Lower lobe of right lung (tissue), 2 donors: ENCODE measurements at places on chromosomes 5 and 9.

DNA sequence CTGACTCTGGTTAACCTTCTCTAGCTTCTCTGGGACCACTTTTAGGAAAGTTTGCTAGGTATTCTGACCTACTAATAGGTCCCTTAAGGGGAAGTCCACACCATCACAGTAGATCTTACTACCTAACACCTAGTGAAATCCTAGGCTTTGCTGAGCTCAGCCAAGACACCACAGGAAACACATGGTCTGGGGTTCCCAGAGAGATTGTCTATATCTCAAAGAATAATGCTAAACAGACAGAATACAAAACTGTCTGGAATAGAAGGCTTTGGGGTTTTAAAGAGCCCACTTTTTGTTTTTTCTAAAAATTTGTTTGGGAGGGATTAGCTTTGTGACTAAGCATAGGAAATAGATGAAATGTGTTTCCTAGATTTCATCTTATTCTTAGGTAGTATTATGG is 395.1 kb downstream of the ARHGEF28 start:
- H3K4me1 ChIP-seq: no peaks in the 10 kb centered on the region
- H3K4me3 ChIP-seq: no peak overlapping the region
- DNase-seq: no peak
- no peak overlapping the region for H3K27ac ChIP-seq
- no peaks in the 10 kb centered on the region for H3K36me3 ChIP-seq

DNA sequence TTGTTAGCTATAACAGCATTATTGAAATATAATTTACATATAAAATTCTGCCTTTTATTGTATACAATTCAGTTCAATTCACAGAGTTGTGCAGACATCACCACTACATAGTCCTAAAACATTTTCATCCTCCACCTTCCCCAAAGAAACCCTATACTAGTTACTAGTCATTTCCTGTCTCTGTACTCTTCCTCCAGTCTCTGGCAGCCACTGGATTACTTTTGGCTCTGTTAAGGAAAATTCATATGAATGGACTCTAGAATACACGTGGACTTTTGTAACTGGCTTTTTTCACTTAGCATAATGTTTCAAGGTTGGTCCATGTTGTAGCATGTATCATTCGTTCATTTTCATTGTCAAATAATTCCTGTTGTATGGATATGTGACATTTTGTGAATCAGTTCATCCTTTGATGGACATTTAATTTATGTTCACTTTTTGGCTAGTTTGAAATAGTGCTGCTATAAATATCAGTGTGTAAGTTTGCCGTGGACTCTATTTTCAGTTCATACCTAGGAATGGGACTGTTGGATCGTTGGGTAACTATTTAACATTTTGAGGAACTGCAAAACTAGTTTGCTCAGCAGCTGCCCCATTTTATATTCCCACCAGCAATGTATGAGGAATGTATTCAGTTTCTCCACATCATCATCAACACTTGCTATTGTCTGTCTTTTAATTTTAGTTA is 9.7 kb downstream of the ICE1 start:
- H3K36me3 ChIP-seq: peaks cover 11% of the 10 kb centered on the region
- peaks cover 14% of the 10 kb centered on the region for H3K4me1 ChIP-seq
- no peak for DNase-seq
- no peaks in the 10 kb centered on the region for H3K27me3 ChIP-seq
- no peak overlapping the region for H3K27ac ChIP-seq

DNA sequence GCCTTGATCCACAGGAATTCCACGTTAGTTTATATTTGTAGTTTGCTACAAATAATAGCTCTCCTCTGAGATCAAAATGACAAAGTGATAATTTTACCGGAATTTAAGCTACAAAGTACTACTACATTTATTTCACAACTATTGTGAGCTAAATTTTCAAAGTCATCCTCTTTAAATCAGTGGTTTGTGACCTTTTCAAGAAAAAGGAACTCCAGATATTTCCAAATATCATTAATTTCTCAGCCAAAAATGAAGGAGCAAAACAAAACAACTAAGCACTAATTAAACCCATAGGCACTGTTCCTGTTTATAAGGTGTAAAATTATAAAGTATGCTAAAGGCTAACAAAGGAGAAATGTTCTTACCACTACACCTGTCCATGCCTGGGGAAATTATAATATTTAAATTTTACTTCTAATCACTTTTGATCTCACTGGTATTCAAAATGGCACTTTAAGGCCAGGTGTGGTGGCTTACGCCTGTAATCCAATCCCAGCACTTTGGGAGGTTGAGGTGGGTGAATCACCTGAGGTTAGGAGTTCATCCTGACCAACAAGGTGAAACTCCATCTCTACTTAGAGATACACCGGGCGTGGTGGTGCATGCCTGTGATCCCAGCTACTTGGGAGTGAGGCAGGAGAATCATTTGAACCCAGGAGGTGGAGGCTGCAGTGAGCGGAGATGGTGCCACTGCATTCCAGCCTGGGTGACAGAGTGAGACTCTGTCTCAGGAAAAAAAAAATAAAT is 77.5 kb downstream of the CEMIP2 start:
- DNase-seq: no peak
- H3K27ac ChIP-seq: no peak overlapping the region
- peaks cover 12% of the 10 kb centered on the region for H3K4me1 ChIP-seq
- no peak overlapping the region for H3K4me3 ChIP-seq
- no peaks in the 10 kb centered on the region for H3K27me3 ChIP-seq

DNA sequence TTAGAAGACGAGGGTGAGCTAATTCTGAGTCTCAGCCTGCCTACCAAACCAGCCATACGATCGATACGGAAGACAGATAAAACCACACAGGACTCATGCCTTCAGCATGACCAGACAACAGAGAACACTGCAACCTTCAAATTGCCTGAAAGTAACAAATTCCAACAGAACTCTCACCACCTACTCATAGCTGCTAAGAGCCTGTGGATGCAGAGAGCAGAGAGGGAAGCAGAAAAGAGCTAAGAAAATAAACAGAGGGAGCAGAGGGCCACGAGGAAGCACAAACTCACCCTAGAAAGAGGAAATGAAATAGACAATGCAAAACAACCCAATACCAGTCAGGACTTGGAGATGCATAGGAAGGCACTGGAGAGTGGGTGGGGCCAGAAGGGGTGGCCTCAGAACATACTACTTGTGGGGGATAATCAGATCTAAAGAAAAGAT is 86.7 kb upstream of the TAS2R1 start:
- no peaks in the 10 kb centered on the region for H3K4me1 ChIP-seq
- H3K4me3 ChIP-seq: no peak overlapping the region
- no peaks in the 10 kb centered on the region for H3K27me3 ChIP-seq
- H3K36me3 ChIP-seq: no peaks in the 10 kb centered on the region
- no peak overlapping the region for H3K27ac ChIP-seq

- no peaks in the 10 kb centered on the region for H3K36me3 ChIP-seq
- no peak overlapping the region for H3K4me3 ChIP-seq
- H3K27me3 ChIP-seq: peaks cover 23% of the 10 kb centered on the region
- H3K4me1 ChIP-seq: peaks cover 16% of the 10 kb centered on the region
- H3K27ac ChIP-seq: no peak overlapping the region
Measured at GRCh38 chr9:88531920-88532698, 2.9 kb upstream of the NXNL2 start.

DNA sequence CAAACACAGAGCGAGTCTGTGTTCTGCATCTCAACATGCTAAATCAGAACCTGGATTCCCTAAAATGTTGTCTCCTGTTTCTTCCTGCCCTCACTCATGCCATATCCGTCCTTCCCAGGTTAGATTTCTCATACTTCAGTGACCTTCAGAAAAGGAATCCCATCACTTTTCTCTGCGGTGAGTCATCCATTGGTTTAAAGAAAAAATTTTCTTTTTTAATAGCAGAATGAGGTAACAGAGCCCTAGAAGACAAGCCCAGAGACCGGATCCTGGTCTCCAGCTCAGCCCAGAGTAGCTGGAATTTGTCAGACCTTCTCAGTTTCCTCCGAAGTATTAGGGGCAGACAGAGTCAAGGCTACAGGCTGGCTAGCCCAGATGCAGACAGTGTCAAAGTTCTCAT is 143.2 kb upstream of the DMRT1 start:
- no peak overlapping the region for H3K4me3 ChIP-seq
- no peak overlapping the region for H3K27ac ChIP-seq
- H3K36me3 ChIP-seq: no peaks in the 10 kb centered on the region
- DNase-seq: no peak
- H3K4me1 ChIP-seq: peaks cover 32% of the 10 kb centered on the region
- no peaks in the 10 kb centered on the region for H3K27me3 ChIP-seq

- H3K36me3 ChIP-seq: no peaks in the 10 kb centered on the region
- no peak overlapping the region for H3K27ac ChIP-seq
- H3K27me3 ChIP-seq: no peaks in the 10 kb centered on the region
- no peaks in the 10 kb centered on the region for H3K4me1 ChIP-seq
- no peak overlapping the region for H3K4me3 ChIP-seq
Measured at GRCh38 chr9:117374076-117374725, 40.7 kb downstream of the ASTN2 start.

DNA sequence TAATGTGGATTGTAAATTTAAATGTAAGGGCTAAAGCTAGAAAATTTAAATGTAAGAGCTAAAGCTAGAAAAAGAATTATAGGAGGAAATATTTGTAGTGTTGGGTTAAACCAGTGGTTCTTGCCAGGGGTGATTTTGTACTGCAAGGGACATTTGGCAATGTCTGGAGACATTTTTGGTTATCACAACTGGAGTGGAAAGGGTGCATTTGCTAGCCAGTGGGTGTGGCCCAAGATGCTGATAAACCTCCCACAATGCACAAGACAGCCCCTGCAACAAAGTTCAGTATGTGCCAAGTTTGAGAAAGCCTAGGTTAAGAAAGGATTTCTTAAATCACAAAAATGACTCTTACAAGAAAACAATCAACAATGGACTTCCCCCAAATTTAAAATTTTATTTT is 31.6 kb upstream of the ELL2 start:
- no peak overlapping the region for H3K27ac ChIP-seq
- H3K4me3 ChIP-seq: no peak overlapping the region
- H3K27me3 ChIP-seq: no peaks in the 10 kb centered on the region
- H3K36me3 ChIP-seq: no peaks in the 10 kb centered on the region
- no peaks in the 10 kb centered on the region for H3K4me1 ChIP-seq

GRCh38 chr9:130139251-130139650 is 33.0 kb upstream of the NCS1 start:
- peaks cover 22% of the 10 kb centered on the region for H3K4me1 ChIP-seq
- H3K27me3 ChIP-seq: peaks cover 10% of the 10 kb centered on the region
- peaks cover 14% of the 10 kb centered on the region for H3K36me3 ChIP-seq

DNA sequence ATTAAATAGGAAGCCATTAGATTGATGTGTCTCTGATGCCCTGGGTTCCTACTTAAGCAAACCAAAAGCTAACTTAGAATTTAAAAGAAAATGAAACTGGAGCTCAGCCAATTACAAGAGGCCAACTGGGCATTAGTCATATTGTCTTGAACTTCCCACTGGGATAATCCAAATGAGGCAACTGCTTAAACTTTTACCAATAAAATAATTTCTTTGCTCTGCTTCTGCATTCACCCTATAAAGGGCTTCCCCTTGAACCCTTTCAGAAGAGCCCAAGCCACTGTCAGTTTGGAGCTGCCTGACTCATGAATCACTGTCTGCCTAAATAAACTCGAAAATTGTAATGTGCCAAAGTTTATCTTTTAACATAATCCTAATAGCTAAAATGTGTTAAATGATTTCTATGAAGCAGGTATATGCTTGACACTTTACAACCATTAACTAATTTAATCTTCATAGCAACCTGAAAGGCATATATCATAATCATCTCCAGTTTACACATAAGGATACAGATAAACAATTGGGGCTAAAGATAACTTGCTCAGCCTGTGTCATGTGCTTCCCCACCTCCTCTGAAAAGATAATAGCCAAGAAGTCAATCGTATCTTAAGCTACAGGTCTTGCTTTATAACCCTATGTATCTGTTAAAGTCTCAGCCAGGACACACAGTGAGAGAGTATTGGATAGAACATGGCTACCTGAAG is 11.5 kb downstream of the GPR150 start:
- no peak overlapping the region for H3K27ac ChIP-seq
- no peaks in the 10 kb centered on the region for H3K36me3 ChIP-seq
- H3K27me3 ChIP-seq: no peaks in the 10 kb centered on the region
- H3K4me3 ChIP-seq: no peak overlapping the region

DNA sequence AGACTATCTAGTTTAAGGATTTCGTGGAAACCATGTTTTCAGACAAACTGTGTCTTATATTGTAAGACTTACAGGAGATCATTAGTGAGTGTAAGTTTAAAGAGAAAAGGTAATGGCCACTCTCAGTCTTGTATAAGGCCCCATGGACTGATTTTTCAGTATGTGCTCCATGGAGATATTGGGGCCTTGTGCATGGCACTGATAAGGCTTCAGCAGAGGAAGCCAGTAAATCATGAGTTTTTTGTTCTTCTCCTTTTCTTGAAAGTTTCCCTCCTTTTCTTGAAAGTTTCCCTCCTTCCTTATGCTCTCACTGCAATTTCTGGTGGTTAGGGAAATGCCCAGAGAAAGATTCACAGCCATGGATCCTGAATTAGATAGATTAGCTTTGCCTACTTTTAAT is 471.3 kb downstream of the LRRC70 start:
- no peak overlapping the region for H3K27ac ChIP-seq
- no peaks in the 10 kb centered on the region for H3K27me3 ChIP-seq
- H3K4me3 ChIP-seq: no peak overlapping the region
- DNase-seq: no peak
- no peaks in the 10 kb centered on the region for H3K4me1 ChIP-seq

DNA sequence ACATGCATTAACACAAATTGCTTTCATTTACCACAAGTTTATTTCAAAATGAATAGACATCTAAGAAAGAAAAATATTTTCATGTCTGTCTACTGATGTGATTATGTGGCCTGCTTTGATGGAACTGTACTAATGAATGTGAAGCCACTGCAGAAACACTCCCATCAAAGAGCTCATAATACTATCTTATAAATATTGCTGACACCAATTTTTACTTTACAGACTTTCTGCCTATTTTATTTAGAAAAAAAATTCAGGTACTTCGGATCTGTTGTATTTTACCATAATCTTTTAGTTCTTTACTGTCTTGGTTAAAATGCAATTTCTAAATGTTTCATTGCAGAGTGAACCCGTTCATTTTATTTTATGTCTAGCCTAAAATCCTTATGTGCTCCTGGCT is 281.9 kb downstream of the ICE1 start:
- no peaks in the 10 kb centered on the region for H3K27me3 ChIP-seq
- no peaks in the 10 kb centered on the region for H3K4me1 ChIP-seq
- H3K4me3 ChIP-seq: no peak overlapping the region
- H3K27ac ChIP-seq: no peak overlapping the region
- DNase-seq: no peak

DNA sequence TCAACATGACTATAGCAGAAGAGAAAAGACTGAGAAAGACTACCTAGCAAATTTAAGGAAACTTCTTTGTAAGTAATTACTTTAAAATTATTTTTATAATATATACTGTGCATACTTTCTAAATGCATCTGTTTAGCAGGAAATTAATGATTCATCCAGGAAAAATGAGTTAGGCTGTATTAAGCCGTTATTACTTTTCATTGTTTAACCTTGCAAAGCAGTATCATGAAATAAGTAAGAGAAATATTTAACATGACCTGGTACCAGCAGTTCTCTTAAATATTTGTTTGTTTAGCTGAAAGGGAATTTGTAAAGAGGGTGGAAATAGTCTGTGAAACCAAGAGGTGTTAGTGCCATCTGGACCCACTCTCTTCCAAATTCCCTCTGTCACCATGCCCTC is 175.0 kb downstream of the GNAQ start:
- H3K36me3 ChIP-seq: no peaks in the 10 kb centered on the region
- no peak for DNase-seq
- H3K27me3 ChIP-seq: no peaks in the 10 kb centered on the region
- H3K4me3 ChIP-seq: no peak overlapping the region
- H3K4me1 ChIP-seq: peaks cover 35% of the 10 kb centered on the region
